Erythroblast (primary cell): ENCODE measurements at places on chromosomes 7 and 10.
A peak's percentile ranks its signal among the peaks of the same experiment; 100 is the strongest.

GRCh38 chr7:77528368-77528767 is 8.7 kb upstream of the PTPN12 start:
- no peak for DNase-seq

DNA sequence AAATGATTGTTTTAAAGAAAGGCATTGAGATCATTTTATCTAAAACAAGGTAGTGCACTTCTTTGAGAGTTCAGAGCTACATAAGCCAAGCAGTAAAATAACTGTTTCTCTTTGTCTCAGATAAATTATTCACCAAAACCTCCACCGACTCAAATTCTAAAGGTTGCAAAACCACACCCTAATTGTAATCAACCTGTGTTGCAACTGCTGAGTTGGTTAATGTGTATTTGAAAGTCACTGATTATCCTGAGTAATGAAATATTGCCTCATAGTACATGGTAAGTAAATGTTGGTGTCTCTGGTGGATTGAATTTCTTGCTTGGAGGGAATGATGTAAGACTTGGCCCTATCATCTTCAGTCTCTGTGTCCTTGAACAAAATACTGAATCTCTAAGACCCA is 35.9 kb upstream of the CYP2C9 start:
- DNase-seq, result no peak

GRCh38 chr10:119313024-119313423 is 105.7 kb downstream of the GRK5 start:
- no peak for DNase-seq

GRCh38 chr7:157271991-157272324 is 64.8 kb upstream of the DNAJB6 start:
- no peak for DNase-seq

DNA sequence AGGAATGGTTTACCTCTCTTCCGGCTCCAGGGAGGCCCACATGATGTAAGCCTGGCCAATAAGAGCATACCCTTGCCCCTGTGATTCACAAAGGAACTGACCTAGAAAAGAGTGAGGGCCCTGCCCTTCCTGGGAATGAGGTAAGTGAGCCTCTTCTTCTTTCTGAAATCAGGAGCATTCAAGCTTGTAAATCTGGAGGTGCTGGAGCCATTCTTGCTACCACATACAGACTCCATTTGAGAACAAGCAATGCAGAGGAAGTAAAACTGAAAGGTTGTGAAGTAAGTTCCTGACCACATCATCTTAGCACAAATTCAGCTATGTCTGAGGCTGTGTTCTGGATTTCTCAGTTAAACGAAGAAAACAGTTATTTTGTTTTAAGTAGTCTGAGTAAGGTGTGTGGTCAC is 132.2 kb downstream of the CD36 start:
- no peak for DNase-seq

DNA sequence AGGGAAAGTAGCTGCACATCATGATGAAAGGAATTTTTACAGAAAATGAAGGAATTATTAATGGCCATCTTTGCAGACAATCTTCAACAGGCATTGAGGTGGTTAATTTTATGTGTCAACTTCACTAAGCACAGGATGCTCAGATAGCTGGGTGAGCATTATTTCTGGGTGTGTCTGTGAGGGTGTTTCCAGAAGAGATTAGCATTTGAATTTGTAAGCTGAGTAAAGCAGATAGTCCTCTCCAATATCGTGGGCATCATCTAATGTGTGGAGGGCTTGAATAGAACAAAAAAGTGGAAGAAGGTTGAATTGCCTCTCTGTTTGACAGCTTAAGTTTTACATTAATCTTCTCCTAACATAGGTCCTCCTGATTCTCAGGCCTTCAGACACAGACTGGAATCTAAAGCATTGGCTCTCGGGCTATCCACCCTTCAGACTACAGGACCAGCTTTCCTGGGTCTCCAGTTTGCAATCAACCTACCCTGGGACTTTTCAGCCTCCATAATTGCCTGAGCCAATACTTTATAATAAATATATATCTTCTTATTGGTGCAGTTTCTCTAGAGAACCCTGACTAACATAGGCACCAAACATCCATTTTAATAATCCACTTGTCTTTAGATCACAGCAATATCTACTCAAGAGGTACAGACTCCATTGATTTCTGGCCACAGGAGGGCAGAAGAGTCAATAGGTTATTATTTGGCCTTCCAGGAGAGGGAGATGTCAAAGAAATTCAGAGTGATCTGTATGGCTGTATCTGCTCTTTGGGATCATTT is 10.5 kb upstream of the CRPPA start:
- DNase-seq, result peak; percentile 71

DNA sequence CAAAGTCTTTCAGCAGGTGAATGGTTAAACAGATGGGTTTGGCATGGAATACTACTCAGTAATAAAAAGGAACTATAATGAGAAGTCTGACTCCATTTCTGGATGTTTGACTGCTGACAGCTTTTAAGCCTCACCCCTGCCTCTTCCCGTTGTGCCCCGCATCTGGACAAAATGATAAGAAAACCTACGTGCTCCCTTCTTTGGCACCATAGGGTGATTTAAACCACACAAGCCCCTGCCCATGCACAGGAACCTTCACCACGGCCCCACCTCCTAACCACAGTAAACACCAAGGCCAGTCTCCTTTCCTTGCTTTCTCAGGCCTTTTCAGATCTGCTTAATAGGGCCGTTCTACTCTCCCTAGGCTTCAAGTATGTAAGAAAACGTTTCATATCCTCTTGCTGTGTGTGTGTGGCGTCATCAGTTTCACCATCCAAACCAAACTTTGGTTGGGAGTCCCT is 47.1 kb upstream of the UBN2 start:
- peak; percentile 88 for DNase-seq

DNA sequence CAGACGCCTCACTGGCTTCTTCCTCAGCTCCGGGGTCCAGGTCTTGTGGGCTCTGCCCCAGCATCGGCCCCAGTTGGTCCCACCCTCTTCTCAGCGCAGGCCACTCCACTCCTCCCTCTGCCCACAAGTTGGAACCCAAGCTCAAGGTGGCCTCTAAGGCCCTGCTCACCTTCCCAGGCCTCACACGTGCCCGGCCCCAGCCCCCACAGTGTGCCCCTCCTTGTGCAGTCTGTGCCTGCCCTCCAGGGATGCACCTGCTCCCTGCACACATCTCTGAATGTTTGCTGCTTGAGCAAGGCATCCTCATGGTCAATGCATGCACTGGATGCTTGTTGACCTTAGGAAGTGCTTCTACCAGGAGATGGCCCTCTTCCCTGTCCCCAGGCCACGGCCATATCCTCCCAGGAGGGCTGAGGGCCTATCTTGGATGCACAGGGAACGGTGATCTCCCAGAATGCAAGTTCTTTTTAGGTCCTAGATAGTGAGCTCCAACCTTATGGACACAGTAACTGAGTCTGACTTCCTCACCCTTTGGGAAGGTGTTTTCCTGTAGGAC is 7.7 kb upstream of the AEBP1 start:
- DNase-seq, result no peak

DNA sequence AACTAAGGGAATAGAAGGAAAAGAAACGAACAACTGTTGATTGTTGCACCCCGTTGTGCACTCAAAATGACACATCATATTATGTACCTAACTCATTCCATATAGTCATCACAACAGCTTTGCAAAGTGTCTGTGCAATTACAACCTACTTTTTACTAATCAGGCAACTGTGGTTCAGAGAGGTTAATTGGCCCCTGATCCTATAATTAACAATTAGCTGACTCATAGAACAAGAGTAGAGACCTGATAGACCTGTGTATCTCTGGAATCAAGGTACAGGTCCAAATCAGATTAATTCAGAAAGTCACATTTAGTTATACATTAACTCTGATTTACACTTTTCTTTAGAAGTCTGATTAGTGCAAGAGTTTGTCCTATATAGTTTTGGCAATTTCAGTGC is 122.5 kb upstream of the CDK13 start:
- DNase-seq, result no peak

- DNase-seq, result no peak
These were observed 14.0 kb downstream of the SLC13A1 start for GRCh38 chr7:123185756-123186155.

- no peak for DNase-seq
These were observed 84.5 kb upstream of the SMNDC1 start for GRCh38 chr10:110389255-110389654.

GRCh38 chr7:99990460-99990852 is 14.6 kb upstream of the AZGP1 start:
- DNase-seq, result no peak

- no peak for DNase-seq
These were observed 76.0 kb downstream of the PLXDC2 start for GRCh38 chr10:19892270-19892669.

DNA sequence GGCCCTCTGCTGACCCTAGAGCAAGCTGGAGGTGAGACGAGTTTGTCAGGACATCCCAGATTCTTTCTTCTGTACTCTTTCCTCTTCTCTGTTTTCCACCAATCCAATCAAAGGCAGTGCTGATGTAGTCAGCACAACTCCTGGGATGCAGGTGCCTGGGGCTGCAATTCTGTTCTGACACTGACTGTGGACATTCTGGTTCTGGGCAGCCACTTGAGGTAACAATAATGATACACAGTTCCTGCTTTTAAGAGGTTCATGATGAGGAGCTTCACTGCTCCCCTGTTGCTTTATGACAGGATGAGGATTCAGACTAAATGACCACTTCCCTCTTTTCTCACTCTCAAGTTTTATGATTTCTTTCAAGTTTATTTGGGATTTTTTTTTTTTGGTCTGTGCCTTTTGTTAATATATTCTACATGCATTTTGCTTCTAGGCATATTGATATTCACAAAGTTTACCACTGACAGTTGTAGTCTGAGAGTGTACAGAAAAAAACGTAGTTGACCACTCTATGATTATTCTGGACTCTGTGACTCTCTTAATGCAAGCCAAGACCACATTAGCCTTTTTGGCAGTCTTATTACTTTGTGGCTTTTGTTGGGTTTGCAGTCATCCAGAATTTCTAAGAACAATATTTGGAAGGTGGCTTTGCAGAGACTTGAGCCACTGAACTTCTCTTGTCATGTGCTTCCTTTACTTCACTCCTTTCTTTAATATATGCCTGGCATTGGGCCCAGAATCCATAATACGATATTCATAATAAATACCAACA is 247.6 kb downstream of the AUTS2 start:
- no peak for DNase-seq

DNA sequence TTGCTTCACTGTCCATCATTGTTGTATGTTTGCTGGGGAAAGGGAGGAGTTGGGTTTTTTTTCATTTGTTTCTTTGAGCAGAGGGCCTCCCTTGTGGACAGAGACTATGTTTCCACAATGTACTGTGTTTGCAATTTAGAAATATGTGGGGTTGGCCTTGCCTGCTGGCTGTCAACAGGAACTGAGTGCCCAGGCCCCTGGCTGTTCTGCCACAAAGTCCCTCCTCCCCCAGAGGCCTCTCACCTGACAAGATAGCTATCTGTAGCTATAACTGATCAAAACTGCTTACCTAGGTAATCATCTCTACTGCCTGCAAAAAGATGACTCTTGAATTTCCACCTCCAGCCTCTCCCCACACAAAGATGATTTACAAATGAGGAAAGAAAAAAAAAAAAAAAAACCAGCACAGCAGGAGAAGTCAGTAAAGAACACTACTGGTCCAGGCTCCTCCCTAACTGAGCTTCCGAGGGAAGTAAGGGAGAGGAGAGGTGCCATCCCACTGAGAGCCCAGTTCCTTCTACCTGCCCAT is 121.8 kb downstream of the SGMS1 start:
- DNase-seq, result no peak

- DNase-seq, result no peak
These were observed 82.6 kb upstream of the PRKG1 start for GRCh38 chr10:50991456-50992355.

- DNase-seq, result no peak
These were observed 18.1 kb upstream of the UBE2H start for GRCh38 chr7:129970816-129971215.

DNA sequence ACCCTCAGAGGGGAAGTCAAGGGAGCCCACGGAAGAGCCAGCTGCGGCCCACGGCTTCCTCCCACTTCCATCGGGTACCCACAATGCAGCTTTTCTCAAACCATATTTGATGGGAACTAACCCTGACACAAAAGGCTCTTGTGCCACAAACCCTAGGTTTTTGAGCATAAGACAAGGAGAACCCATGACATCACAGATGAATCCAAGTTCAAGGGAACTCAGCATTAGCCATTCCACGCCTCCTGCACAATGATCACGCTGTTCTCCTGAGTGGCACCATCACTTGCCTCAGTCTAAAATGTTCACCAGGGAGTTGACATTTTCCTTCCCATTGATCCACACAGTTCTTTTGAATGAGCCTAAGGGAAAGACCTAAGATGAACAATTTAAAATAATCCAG is 70.4 kb downstream of the ITIH5 start:
- DNase-seq, result no peak

DNA sequence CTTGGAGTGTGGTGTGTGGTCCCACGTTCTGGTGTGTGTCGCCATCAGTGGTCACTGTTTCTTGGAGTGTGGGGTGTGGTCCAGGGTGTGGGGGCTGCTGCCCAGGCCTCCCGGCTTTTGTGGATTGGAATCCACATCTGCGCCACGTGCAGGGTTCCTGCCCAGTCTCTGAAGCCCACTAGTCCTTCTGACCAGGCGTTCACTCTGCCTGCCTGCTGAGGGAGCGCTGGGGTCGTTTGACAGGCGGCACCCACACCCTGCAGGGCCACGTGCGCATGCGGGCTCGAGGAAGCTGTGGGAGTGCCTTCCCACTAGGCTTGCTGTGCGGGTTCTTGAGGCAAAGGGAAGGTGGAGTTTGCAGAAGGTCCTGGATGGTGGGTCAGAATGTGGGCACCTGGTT is 51.4 kb downstream of the INPP5A start:
- DNase-seq, result no peak

GRCh38 chr10:49289480-49289879 is 9.5 kb upstream of the C10orf71 start:
- no peak for DNase-seq

DNA sequence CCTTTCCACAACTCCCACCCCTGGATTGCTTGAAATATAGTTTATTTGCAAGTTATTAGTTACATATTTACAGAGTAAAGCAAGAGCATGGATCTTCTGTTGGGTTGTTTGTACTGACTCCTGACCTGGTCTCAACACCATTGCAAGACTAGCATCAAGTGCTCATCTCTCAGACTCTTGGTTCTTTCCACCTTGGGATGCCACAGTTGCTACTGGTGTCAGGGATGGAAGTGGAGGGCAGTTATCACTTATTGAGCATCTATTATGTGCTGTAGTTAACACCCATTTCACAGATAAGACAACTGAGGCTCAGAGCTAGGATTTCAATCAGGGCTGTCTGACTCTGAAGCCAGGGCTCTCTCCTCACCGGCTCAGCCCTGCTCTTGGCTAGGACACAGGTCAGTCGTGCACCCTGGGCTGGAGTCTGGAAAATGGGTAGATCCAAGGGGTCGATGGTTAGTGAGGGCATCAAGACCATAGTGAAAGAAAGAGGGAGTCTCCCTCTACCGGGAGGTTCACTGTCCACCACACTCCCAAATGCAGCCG is 614 bp upstream of the ADAMTS14 start:
- no peak for DNase-seq

GRCh38 chr7:36098096-36098495 is 55.0 kb upstream of the EEPD1 start:
- no peak for DNase-seq

- no peak for DNase-seq
These were observed 179.9 kb upstream of the TMEM72 start for GRCh38 chr10:44731283-44731682.
